ENCODE measurements at places on chromosomes 6 and 20.
A peak's percentile ranks its signal among the peaks of the same experiment; 100 is the strongest.

- no peak for DNase-seq
These were observed 640 bp downstream of the SAYSD1 start for GRCh38 chr6:39114388-39114703.

DNA sequence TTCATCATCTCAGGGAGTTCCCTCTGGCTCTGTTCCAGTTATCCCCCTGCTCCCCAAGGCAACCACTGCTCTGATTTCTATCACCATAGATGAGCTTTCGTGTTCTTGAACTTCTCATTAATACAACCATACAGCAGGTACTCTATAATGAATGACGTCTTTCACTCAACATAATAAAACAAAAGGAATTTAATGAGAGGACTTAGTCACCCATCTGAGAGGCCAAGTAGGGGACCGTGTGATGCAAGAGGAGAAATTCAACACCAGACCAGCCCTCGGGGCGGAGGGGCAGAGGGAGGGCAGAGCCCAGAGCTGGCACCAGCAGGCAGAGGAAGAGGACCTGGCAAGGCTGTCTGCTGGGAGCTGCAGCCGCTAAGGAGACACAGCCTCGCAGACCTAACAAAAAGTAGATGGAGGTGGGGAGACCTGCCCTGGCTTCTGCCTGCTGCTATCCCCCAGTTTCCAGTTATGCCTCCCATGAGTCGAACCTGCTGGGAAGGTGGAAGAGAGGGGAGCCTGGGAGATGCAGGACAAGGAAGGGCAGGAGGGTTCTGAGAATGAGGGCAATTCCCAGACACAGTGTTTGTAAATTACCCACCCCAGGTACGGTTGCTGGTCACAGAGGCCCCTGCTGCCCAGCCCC lies 13.8 kb downstream of the CCN5 start:
- peak; percentile 81 for DNase-seq

GRCh38 chr6:90859612-90860011 lies 272.7 kb upstream of the MAP3K7 start:
- DNase-seq, result no peak

DNA sequence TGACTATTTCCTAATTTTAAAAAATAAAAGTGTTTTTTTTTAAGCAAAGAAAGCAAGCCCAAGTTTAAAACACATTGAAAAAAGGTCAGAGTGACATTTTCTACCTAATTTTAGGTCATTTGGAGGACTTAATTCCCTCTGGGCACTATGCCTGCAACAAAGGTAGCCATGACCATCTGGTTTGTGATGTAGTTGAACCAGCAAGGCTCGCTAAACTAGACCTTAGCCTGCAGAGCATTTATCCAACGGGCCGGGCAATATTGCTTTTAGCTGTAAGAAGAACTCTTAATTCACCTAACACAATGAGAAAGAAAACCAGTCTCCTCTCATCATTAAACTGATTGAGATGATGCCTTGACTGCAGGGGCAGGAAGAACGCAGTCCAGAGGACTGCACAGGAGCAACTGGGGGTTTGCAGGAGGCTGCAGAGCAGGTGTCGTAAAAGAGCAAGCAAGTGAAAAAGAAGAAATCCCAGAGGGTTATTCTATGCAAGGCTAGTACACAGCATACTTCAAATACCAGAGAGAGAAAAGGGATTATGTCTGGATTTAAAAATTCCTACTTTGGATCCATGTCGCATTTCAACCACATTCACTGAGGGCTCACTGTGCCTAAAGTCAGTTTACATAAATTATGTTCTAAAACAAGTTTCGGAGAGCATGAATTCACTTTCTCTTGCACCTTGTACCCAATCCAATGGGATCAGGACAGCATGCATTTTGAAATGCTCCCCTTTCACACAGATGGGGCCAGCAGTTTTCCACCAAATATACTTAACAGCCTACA lies 12.8 kb downstream of the TRAF3IP2 start:
- DNase-seq, result no peak

DNA sequence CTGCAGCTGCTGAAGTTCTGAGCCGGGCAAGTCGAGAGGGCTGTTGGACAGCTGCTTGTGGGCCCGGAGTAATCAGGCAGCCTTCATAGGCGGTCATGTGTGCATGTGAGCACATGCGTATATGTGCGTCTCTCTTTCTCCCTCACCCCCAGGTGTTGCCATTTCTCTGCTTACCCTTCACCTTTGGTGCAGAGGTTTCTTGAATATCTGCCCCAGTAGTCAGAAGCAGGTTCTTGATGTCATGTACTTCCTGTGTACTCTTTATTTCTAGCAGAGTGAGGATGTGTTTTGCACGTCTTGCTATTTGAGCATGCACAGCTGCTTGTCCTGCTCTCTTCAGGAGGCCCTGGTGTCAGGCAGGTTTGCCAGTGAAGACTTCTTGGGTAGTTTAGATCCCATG lies 21.2 kb upstream of the MAPK13 start:
- DNase-seq, result no peak

GRCh38 chr20:20520776-20521175 lies 152.9 kb downstream of the INSM1 start:
- DNase-seq, result no peak

- no peak for DNase-seq
These were observed 45.9 kb upstream of the TAB2 start for GRCh38 chr6:149271348-149272340.

- no peak for DNase-seq
These were observed 105.5 kb downstream of the ASCC3 start for GRCh38 chr6:100775667-100776066.

DNA sequence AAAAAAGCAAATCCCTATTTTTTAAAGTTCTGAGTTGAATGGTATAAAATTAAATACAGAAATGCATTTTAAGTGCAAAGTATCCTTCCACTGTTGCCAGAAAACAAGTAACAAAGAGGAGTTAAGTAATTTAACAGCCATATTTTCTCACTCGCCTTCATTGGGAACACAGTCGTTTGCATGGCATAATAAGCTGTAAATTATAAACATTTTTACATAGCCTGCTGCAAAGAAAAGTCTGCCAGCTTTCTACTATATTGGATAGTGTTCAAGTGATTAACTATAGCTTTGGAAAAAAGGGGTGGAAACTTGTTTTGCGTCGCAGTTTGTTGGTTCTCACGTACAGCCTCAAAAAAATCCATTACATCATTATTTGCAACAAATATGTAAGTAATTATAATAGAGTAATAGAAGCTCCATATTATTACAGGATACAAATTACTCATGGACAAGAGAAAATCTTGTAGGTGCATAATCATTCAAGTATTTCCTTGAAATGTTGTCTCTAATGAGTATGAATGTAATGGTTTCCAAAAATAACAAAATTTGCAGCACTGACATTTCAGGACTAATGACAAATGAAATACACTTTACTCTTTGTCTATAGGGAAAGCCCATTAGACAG lies 139.3 kb downstream of the PDSS2 start:
- DNase-seq, result no peak

DNA sequence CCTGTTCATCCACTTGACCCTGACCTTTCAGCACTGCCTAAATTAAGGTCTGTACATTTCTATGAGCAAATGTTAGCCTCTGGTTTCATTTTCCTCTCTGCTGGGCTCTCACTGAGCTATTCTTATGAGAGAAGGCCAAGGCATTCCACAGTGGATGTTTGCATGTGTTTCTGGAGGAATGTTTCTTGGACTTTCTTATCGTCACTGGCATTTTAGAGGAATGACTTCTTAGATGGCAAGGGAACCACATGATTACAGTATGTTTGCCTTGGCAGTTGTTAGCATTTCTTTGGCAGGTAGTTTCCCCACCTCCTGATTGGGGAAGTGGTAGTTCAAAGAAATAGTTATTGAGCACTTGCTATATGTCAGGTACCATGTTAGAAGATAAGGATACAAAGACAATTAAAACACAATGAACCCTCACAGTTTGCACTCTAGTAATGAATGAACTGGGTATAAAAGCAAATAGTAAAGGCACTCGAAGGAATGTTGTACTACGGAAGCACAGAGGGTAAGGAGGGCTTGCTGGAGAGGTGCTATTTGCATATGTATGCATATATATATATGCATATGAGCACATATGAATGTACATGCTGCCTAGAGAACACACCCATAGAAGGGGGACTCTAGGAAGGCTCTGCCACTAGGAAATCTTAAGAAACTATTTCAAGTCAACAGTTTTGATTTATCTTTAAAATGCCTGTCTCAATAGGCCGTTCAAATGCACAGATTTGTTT lies 307.4 kb downstream of the EYA4 start:
- no peak for DNase-seq

GRCh38 chr20:48844996-48845395 lies 17.2 kb upstream of the PREX1 start:
- DNase-seq, result no peak

GRCh38 chr6:157139054-157139708 lies 184.1 kb downstream of the TMEM242 start:
- DNase-seq, result peak; percentile 88

DNA sequence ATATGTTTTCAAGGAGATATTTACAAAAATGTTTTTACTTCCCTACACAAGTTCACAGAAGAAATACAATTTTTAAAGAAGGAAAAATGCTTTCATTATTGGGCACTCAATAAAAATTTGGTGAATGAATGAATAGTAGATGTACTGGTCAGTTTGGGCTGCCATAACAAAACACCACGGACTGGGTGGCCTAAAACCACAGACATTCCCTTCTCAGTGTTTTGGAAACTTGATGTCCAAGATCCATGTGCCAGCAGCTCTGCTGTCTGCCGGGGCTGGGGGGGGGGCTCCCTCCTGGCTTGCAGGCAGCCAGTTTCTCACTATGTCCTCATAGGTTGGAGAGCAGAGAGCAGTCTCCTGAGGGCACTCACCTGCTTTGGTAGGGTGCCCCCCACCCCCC lies 62.0 kb downstream of the FAM120B start:
- no peak for DNase-seq

DNA sequence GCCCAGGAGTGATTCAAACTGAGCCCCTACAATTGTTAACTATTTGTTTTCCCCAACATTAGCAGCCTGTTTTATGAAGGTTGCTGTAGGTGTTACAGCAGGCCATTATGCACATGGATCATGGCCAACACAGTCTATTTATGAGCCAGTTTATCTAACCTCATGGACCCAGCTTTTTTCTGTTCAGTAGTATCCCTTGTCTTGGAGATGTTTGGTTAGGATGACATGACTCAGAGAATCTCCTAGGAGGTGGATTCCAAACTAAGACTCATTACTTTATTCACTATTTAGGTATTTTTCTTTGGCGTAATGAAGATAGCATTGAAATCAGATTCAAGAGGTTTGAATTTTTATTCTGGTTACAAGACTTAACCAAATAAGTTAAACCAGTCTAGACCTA lies 62.8 kb upstream of the TFB1M start:
- DNase-seq, result no peak

DNA sequence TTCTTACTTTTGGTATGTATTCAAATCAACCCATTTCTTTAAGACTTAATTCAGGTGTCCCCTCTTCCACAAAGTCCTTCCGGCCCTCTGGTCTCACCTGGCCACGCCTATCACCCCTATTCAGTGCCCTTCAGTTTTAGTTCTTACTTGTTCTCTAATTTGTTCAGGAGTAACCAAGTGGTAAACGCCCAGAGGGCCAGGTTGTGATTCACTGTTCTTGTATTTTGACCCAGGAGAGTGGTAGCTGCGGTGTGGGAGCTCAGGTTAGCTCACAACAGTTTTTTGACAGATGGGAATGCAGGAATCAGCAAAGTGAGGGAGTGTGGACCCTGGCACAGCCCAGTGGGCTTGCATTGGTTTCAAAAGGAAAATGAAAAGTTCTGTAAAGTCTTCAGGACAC lies 81.7 kb upstream of the RIPOR2 start:
- no peak for DNase-seq

- peak; percentile 85 for DNase-seq
These were observed 8.3 kb downstream of the FAM110A start for GRCh38 chr20:841568-842546.

- no peak for DNase-seq
These were observed 577.9 kb downstream of the TFAP2B start for GRCh38 chr6:51396583-51396982.

DNA sequence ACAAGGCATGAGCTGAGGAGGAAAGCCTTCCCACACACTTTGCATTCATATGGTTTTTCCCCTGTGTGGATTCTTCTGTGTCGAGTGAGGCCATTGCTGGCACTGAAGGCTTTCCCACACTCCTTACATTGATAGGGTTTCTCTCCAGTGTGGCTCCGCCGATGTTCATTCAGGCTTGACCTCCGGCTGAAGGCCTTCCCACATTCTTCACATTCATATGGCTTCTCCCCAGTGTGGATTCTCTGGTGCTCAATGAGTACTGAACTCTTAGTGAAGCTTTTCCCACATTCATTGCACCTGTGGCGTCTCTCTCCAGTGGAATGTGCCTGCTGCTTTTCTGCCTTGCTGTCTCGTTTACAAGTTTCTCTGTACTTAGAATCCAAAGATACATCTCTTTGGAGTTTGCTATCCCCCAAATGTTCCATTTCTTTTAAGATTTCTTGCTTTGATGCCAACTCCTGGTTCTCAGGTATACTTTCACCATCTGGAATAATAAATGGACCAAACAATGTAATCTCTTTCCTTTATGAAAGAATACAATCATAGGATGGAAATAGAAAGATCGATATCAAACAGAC lies 9.5 kb downstream of the ZSCAN31 start:
- no peak for DNase-seq

DNA sequence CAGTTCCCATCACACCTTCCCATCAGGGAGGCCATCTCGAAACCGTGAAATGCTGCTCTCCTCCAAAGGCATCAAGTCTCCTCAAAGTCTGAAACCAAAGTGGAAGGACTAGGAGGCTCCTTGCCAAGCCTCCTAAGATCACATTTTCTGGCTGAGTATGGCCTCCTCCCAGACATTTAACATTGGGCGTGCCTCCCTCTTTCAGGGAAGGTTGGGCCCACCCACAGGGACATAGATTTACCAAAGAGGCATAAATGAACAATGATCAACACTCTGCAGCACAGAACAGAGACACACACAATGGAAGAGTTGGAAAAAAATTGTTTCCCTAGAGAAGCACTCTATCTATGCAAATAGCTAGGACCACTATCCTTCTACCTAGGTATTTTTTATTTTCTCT lies 381.8 kb downstream of the MAFB start:
- no peak for DNase-seq

DNA sequence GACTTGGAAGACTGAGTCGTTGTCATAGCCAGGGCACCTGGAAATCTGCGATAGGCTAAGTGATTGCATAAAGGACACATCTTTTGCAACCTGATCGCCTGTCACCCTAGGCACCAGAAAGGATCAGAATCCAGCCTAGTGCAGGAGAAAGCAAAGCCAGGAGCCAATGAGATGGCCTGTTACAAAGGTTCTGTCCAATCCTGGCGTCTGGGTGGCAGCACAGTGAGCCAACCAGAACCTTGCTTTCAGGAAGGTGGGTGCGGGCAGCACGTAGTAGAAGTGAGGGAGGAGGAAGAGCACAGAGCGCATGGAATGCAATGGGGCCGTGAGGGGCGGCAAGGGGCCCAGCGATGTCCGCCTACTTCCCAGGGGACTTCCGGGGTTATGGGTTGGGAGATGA lies 120.4 kb upstream of the GGTLC1 start:
- DNase-seq, result peak; percentile 56

GRCh38 chr6:22925304-22925835 lies 356.0 kb downstream of the HDGFL1 start:
- no peak for DNase-seq

All from endodermal cell (in vitro differentiated cells).